ENCODE measurements at places on chromosomes 5 and 9.

GRCh38 chr9:116327701-116328405 lies 174.3 kb downstream of the PAPPA start:
- no peak for DNase-seq

DNA sequence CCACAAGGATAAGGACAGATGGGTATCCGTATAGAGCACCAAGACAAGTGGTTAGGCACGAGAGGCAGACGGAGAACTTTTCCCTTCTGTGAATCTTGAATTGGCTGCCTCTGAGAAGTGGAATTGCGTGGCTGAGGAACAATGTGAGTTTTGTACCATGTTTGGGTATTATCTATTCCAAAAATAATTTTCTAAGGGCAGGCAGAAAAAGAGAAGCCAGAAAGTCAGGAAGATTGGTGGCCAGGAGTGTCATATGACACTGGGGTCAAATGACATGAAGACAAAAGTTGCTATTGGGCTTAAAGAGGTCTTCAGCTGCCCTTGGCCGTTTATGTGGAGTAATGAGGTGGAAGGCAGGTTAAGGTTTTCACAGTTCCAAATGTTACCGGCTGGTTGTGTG lies 14.5 kb downstream of the HABP4 start:
- DNase-seq, result no peak

GRCh38 chr5:617896-618295 lies 5.8 kb downstream of the CEP72 start:
- no peak for DNase-seq

GRCh38 chr5:103475629-103476240 lies 86.9 kb downstream of the NUDT12 start:
- no peak for DNase-seq

DNA sequence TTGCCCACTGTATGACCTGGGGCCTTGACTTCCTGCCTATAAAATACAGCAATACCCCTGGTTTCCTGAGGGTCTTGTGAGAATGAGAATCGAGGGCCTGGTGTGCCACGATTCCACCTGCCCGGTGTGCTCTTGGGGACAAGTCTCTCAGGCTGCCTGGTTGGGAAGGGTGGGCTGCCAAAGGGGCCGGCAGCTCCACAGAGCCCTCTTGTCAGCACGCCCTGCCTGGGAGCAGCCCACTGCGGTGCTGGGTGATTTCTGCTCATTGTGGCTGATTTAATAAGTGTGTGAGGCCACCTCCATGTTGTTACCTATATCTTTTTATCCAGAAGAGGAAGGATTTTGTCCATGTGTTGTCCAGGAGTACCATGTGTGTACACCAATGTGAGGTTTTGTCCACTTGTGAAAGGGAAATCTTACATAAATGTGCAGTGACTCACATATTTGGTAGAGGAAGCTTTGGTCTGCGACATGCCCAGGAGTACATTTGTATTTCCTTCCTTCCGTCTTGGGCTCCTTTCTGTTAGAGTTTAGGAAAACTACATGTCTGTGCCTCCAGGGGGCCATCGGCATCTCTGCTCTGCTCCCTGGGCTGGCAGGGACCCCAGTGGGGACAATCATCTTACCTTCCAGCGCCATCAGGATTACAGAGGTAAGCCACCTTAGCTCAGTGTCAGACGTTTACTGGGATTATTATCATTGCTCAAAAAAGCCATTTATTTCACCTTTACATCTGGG lies 108.6 kb downstream of the PHF2 start:
- DNase-seq, result no peak

- no peak for DNase-seq
Measured at GRCh38 chr5:142690667-142691066, 4.8 kb upstream of the FGF1 start.

GRCh38 chr9:17017931-17018491 lies 116.8 kb upstream of the CNTLN start:
- no peak for DNase-seq

DNA sequence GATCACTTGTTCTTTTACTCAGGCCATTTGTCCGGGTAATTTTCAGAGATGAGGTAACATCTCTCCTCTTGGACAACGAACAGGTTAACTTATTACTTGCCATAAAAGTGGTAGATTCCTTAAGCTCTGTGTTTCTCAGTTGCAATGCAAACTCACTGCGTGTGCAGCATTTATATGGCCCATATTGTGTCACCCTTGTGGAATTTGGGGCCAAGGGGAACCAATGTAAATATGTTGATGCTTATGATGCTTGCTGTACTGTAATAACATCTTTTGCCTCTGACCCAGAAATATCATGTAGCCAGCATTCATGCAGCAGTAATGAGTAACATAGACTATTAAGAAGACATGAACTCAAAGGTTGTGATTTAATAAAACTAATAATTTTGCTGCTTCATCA lies 175.8 kb downstream of the ADAMTS6 start:
- no peak for DNase-seq

DNA sequence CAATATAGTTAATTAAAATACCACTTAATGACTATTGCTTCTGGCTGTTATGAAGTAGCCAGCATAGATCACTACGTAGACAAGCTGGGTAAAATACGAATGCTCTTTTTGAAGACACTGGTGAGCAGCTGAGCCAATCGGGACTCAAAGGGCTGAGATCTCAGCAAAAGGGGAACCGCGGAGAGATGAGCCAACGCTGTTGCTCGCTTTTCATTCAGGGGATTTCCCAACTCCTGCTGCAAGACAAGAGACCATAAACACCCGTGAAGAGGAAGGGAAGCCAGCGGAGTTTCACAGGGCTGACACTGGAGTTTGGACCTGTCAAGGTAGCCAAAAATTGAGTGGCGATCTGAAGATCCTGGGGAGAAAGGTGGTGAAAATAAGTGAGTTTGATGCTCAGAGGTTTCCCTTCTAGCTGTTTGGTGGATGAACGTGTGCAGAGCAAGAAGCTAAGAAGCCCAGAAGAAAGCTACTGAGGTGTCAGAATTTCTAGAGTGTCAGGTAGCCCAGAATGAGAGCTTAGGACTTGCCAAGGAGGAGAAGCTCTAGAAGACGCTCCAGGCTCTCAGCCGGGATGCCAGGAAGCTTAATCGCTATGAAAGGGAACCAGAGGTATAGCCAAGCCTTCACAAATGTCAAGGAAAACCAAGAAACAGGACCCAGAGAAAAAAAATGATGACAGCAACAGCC lies 79.6 kb upstream of the RNU6ATAC start:
- DNase-seq, result no peak

DNA sequence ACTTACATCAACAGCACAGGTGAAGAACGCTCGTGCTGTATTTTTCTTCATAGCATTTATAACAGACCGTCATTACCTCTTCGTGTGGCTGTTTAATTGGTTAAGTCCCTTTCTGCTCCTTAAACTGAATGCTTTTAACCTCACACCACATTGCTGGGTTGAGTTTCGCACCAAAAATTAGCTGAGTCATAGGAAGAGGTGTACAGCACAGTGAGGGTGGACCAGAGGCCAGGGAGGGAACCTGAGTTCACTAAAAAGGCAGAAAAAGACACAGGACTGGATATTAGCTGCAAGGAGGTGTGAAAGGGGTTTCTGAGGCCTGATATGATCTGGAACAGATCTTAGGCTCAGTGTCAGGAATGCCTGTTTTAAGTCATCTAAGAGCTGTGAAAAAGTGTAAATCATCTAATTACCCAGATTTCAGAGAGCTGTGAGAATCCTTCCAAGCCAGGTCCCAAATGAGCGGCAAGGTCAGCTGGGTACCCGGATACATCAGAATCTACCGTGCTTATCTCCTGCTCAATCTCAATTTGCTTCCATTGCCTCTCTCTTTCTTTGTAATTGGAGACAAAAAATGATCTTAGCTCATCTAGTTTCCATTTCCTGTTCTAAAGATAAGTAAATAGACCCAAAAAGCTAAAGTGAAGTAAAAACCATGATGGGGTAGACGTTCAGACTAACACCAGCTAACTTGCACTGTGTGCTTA lies 7.1 kb upstream of the CFAP90 start:
- DNase-seq, result no peak

- no peak for DNase-seq
Measured at GRCh38 chr9:93902780-93903655, 52.1 kb downstream of the BARX1 start.

DNA sequence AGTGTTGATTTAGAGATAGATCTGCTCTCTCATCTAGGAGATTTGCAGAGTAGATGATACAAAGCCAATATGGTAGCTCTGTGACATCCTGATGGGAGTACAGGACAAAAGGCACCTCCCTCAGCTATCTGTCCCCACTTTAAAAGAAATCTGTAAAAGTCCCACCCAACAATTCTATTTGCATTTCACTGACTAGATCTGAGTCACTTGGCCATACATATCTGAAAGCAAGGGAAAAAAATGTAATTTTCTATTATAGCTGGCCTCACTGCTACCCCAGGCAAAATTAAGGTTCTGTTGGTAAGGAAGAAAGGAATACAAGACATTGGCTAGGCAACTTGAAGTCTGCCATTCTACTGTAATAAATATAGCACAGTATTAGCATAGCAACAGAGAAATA lies 96.2 kb upstream of the RNF180 start:
- no peak for DNase-seq

DNA sequence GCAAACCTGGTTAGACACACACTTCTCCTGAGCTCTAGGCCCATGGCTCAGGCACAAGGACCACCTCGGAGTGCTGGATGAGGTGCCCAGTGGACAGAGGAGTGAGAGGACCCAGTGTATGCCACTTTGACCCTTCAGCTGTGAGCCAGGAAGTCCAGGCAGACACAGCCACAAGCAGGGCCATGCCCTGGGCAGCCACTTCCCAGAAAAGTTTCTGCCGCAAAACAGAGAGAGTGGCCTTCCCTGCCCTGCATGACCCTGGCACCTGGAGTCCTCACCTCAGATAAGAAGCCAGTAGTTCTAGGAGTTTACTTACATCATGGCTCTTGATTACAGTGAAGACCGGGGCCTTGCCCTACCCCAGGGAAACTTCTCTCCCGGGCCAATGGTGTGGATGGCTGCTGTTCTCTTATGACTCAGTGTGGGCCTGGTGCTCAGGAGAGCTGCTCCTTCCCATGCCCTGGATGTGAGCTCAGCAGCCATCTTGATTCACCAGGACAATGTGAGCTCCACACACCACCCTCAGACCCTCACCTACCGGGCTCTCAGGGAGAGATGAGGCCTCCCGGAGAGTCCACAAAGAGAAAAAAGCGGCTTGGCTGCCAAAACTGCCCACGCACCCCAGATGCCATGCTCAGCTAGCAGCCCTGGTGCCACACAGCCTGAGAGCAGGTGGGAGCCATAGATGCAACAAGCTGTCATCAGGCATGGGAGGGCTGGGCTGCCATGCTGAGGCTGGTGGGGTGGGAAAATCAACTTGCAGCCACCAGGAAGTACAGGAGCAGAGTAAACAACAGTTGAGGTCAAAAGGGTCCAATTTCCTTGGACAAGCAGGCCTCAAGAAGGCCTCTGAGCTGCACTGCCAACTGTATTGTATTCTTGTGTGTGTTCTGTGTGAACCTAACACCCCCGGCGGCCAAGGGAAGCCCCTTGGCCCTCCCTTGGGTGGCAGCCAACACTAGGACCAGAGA lies 11.7 kb upstream of the IRF1 start:
- DNase-seq, result no peak

- DNase-seq, result no peak
Measured at GRCh38 chr5:147400881-147401280, 109.0 kb downstream of the DPYSL3 start.

GRCh38 chr9:83706676-83707517 lies 861 bp downstream of the UBQLN1 start:
- peak; percentile 69 for DNase-seq

DNA sequence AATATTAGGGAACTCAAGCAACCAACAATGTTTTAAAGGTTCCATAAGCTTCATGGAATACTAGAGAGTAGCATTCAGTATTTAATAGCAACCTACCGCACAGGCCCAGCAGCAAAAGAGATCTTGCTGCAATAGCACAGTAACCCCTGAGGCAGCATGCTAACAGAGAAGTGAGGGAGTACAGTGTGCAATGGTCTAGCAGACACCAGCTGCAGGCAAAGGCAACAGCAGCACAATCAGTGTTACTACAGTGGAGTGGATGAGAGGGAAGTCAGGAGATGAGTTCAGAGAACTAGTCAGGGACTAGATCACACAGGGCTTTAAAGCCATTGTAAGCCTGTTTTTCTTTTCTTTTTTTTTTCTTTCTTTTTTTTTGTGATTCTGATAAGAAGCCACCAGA lies 2.8 kb downstream of the TICAM2 start:
- no peak for DNase-seq

- no peak for DNase-seq
Measured at GRCh38 chr9:82598241-82599039, 464.5 kb downstream of the RASEF start.

- no peak for DNase-seq
Measured at GRCh38 chr9:93081931-93082330, 14.1 kb upstream of the CARD19 start.

GRCh38 chr5:172985596-172985995 lies 2.0 kb downstream of the ATP6V0E1 start:
- no peak for DNase-seq

- DNase-seq, result no peak
Measured at GRCh38 chr9:108620767-108621166, 235.0 kb downstream of the ACTL7B start.

DNA sequence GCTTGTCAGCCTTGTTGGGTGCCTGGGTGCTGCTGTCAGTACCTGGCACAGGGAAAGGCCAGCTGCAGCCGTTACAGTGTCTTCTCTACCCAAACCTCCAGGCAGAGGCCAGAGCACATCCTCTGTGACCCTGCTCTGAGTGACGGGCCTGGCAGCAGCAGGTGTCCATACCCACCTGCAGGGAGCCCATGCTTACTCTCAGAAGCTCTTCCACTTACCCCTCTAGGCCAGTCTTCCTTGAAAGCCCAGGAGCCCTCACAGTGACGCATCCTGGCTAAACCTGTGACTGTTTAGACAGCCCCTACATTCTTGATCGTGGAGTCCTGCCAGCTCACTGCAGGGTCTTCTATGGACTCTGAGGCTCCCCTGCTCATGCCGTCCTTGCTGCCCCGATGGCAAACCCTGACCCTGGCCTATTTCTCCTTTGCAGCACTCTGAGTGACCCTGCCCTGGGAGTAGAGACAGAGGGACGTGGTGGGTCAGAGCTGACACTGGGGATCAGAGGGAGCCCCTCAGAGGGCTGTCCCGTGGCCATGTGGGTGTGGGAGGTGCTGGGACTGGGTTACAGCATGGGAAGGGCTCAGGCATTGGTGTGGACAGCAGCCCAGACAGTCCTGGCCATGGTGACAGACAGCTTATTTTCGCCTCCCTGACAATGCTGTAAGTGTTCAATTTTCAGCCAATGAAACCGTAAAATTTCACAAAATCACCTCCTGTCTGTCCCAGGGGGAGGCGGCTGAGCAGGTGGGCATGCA lies 67.6 kb upstream of the RNF130 start:
- DNase-seq, result no peak
